ENCODE measurements at places on chromosomes 13 and 19.

- DNase-seq, result no peak
These were observed 17.0 kb upstream of the COX7A1 start for GRCh38 chr19:36169084-36169760.

DNA sequence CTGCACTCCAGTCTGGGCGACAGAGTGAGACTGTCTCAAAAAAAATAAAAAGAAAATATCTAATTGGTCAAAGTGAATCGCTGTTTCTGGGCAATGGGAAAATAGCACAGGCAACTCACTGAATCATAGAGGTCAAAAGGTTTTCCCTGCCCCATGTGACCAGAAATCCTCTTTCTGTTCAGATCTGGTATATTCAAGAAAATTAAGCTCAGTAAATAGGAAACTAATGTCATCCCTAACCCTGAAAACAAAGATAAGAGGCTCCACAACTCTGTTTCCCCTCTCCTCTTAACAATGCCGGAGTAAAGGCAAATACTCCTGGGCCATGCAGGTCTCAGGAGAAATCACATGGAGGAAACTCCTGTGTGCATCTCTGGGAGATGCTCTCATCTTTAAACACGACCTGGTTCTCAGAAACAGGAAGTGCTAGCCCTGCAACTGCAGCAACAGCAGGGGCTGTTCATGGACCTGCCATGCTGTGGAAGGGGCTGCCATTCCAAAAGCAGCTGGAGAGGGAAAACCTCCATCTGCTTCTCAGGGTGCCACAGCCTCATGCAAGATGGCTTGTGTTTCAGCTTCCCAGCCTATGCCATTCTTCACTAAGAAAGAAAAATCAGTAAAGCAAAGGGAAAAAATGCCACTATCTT, 47.5 kb upstream of the SLC7A9 start:
- no peak for DNase-seq

DNA sequence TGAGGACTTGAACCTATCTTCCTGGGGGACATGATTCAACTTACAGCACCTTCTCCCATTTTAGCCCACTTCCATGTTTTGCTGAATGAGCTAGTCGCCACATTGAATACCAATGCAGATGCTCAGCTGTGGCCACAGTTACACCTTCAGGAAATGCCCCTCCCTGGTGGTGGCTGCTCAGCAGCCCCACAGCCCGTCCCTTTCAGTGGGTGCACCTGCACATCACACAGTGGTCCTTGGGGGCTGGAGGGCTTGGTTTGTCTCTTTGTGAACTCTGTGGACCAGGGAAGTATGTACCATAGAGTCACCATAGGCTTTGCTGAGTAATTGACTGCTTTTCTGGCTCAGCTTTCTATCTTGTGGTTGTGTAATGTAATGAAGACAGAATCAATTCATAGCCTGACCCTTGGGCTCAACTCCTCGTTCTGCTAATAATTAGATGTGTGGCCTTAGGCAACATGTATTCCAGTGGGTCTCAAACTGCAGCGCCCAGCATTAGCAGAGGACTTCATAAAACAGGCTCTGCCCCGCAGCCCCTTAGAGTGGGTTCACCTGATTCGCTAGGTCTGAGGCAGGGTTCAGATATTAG, 48.1 kb upstream of the FARP1 start:
- DNase-seq, result no peak

GRCh38 chr19:1571358-1571757, 3.2 kb upstream of the MEX3D start:
- no peak for DNase-seq

DNA sequence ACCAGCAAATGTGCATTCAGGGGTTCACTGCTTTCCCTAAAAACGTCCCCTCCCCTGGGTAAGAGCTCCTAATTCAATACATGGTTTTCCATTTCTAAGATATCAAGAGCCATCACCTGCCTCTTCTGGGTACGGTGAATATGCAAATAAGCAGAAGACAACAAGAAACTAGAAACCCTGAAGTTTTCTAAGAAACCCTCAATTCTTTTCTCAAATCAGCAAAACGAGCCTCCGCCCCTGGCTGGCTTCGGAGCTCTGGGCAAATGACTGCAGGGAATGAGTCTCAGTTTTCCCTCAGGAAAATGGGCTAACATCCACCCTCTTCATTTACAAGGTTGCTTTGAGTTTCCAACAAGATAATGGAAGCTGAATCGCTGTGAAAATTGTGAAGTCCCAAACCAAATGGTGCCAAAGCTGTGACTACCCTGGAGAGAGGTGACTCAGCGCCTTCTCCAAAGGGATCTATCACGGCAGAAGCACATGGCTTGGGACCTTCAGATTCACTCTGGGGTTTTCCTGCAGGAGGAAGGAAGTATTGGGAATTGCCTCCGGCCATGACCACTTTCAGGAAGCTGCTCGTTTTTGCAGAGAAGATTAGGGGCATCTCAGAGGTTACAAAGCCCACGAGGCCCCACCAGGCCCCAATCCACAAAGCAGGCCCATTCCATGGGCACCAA, 26.6 kb downstream of the KLF2 start:
- no peak for DNase-seq

GRCh38 chr19:2148482-2149135, 2.8 kb downstream of the AP3D1 start:
- no peak for DNase-seq

GRCh38 chr13:20311596-20311995, 79.5 kb upstream of the GJB6 start:
- DNase-seq, result no peak

GRCh38 chr13:98447881-98448641, 128.8 kb downstream of the STK24 start:
- DNase-seq, result peak; percentile 74

DNA sequence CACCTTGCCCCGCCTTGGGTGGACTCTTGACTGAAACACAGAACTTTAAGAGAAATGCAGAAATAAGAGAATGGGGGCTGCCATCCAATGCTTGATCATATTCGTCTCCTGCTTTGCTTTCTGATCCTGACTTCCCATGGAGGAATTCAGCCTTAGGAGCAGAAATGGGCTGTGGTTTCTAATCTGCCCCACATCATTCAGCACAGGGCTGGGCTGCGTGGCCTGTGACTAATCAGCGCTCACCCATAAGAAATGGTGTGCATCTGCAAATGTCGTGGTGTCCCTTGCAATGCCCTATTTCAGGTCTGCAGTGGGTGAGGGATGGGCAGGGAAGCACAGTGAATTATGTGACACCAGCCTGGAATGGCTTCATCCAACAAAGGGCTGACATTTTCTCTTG, 60.7 kb upstream of the URI1 start:
- no peak for DNase-seq

DNA sequence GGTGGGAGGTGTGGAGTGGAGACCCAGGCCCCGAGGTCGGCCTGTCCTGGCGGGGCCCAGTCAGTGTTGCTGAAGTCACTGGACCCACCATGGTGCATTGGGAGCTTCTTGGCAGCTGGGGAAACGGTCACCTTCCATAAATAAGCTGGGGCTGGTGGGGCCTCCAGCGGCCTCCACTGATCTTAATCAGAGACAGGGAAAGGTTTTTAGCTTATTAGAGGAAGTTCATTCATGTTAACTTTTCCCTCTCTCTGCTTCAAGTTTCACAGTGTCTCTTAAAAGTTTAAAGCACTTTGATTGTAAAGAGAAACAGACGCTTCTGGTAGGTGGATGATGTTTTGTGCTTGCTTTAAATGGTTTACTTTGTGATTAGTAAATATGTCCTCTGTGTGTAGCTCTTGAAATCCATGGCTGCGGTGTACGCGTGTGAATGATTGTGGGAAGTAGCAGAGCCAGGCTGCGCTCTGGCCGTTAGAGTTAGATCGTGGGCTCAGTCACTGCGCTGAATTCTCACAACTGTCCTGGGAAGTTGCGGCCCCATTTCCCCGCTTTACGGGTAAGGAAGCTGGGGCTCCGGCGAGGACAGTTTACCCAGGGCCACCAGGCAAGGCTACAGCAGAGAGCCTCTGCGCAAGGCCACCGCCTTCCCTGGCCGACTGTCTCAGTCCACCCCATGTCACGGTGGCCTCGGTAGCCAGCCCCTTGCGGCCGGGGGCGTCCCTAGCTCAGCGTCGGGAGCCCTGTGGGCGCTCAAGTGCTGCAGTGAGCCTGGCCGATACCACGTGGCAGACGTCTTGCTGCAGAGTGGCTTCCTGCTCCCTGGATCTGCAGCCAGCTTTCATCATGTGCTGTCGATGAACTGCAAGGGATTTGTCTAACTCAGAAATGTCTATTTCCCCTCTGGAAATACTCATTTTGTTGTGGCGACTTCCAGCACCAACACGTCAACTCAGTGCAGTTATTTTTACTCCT, 16.5 kb upstream of the NDUFS7 start:
- DNase-seq, result no peak

GRCh38 chr19:19062454-19063182, 1.2 kb upstream of the SLC25A42 start:
- DNase-seq, result no peak

- no peak for DNase-seq
These were observed 31.7 kb upstream of the C1QTNF9B start for GRCh38 chr13:23928985-23929384.

- no peak for DNase-seq
These were observed 61.7 kb upstream of the MCF2L start for GRCh38 chr13:112907286-112907685.

DNA sequence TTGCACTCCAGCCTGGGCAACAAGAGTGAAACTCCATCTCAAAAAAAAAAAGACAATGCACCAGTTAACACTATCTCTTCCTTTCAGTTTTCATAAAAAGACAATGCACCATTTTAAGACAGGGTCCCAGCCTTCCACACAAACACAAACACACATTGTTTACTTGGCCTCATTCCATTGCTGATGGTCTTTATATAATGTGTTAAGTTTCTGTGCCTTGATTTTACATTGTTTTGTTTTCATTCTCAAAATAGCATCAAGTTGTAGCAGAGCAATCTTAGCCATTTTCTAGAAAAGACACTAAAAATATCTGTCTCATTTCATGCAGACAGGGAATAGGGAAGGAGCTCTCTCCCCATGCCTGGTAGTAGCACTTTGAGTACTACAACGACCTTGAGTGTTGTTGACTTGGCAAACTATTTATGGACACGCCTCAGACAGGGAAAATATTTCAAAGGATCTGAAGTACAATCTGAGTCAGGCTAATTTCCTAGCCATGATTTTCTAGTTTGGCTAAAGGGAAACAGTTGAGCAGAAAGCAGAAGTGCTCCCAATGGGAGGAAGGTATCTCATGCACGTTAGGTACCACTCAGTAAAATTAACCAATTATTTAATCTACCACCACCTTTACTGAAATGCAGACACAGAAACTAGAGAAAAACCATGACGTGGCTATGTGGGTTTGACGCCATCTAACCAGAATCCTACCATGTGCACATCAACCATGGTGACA, 120.6 kb downstream of the ABCC4 start:
- no peak for DNase-seq

Measured in Jurkat, Clone E6-1 (cell line).